ENCODE measurements at places on chromosomes 2 and 18.

DNA sequence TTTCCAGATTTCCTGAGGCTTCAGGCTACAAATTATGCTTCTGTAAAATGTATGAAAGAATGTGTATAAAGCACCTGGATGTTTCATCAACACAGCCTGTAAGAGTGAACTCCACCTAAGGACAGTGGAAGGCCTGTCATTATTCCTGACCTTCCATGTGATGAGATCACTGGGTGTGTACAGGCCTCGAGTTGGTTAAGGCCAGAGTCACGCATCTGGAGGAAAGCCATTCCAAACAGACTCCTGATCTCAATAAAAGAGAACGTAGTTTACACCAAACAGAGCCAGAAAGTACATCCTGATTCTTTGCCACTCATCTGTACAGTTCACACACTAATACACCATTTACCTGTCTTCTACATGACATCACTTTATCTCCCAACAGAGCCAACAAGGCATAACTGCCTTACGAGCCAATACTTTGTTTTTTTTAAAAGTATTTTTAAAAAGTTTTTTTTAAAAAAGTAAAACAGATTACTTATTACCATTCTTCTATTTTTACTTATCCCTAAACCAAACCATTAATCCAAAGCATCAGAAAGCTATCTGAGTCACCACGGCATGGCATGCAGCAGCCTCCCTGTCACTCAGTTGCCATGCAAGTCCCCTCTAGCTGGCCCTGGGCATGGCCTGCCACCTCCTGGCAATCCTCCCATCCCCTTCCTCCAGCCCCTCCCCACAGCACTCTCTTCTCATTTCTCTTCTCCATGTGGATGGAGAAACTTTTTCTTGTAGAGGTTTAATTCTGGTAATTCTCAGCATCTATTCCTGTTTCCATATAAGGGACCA, 78.8 kb upstream of the TFCP2L1 start:
- DNase-seq, result no peak

DNA sequence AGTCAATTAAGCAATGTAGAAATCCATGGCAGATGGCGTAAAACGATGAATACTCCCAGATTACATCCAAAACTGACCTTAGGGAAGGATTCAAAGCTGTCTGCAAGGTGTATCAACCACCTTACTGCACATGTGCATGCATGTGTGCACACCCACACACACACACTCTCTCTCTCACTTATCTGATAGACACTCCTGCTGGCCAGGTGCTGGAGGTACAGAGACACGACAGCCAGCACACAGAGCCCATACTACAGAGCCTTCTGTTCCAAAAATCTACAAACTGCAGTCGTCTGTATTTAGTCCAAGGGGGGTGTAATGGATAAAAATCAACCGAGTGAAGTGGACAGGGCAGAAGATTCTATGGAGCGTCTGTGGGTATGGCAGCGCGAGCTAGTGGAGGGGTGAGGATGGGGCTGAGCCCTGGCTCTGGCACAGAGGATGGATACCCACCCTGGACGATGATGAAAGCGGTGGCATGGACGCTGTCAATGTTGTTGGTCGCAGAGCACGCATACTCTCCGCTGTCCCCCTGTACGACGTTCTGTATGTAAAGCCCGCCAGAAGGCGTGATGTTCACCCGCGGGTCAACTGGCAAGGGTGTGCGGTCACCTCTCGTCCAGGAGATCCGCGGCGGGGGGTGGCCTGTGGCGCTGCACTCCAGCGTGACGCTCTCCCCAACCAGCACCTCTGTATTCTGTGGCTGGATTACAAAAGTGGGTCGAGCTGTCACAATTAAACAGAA, 78.4 kb downstream of the PXDN start:
- no peak for DNase-seq

DNA sequence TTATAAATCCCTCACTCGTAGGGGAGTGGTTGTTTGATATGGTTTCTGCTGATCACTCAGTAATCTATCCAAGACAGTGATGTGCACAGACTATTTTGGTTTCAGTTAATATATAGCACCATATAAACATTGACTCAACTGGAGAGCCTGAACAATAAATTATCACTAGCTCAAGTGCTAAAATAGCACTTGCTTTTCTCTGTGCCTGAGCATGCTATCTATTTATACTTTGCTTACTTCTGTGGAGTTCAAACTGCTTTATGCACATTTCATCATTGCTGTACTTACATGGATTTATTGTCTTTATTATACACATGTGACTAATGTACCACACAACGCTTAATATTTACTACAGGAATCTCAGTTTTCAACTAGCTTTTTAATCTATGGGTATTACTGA, 133.6 kb downstream of the BCL2 start:
- no peak for DNase-seq

DNA sequence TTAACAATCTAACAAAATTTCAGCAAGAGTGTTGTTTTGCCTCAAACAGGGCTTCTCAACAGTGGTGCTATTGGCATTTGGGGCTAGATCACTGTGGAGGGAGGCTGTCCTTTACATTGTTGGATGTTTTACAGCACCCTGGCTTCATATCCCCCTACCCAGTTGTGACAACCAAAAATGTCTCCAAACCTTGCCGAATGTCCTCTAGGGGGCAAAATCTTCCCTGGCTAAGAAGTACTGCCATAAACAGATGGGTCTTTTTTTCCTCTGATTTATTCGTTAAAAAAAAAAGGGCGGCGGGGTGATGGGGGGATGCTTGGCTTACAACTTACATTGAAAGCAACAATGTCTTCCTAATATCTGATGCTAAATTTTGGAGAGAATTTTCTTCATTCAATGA, 207.6 kb upstream of the CCDC150 start:
- no peak for DNase-seq

All from NCI-H2107 (cell line).